Mesendoderm (in vitro differentiated cells): ENCODE measurements at places on chromosomes 3 and 15.
A peak's percentile ranks its signal among the peaks of the same experiment; 100 is the strongest.

DNA sequence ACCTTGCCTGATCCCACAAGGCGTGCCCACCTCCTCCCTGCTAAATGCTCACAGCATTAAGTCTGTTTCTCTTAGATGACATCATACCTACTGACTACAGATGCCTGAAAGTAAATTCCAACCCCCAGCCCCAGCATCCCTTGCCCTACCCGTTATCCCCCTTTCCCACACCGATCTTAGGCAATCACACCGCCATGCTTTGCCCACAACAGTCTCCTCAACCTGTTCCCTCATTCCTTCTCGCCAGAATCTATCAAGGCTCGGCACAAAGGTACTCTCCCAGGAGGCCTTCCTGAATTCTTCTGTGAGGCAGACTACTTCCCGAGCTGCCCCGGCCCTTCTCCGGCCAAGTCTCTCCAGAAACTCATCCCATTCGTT, 789 bp upstream of the SEC61A1 start:
- no peaks in the 10 kb centered on the region for H3K27me3 ChIP-seq
- DNase-seq = peak; percentile 71
- peaks cover 10% of the 10 kb centered on the region for H3K4me1 ChIP-seq
- H3K4me3 ChIP-seq = peak overlapping the region; percentile 59
- no peak overlapping the region for H3K27ac ChIP-seq
- peaks cover under 1% of the 10 kb centered on the region for H3K36me3 ChIP-seq

DNA sequence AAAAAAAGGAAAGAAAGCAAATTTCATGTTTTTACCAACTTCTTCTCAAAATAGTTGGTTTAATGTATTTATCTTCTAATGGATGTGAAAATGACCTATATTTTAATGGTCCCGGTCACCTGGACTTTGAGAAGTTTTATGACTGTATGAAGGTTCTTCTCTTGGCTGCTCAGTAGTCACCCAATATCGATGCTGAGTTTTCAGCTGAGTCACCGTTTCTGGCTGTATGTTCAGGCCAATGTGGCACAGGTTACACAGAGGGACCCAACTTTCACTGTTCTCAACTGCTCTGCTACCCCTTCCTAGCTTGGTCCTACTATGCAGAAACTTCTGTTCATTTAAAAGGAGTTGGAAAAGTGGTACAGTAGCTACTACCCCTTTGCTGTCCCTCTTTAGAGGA, 25.8 kb downstream of the VGLL3 start:
- no peak overlapping the region for H3K4me3 ChIP-seq
- H3K27ac ChIP-seq = no peak overlapping the region
- no peaks in the 10 kb centered on the region for H3K4me1 ChIP-seq

- peaks cover 13% of the 10 kb centered on the region for H3K4me1 ChIP-seq
- no peaks in the 10 kb centered on the region for H3K27me3 ChIP-seq
- H3K27ac ChIP-seq = peak overlapping the region; percentile 85
- DNase-seq = peak; percentile 90
- H3K4me3 ChIP-seq = no peak overlapping the region
Observed at GRCh38 chr15:35547775-35548364, 1.9 kb upstream of the DPH6 start.

DNA sequence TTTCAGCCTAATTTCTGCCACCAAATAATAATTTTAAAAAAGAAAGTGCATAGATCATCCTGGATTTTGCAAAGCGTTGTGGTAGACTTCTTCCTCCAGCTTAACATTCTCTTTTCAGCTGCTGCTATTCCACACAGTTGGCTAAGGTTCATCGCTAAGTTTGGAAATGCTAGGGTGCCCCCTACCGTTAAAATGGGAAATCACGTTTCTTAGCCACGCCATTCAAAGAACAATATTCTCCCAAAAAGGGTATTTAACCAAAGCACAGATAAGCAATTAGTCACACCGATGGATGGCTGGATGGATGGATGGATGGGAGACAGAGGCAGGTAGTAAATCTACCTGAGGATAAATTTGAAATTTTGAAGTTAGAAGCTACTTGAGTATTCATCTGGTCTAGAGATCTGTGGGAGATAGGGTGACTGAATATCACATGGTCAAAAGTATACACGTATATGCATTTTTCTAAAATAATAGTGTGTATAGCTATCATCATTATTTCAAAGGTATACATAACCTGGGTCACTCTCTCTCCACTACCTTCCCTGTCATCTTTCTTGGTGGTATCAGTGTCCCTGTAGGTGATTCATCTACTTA, 67.2 kb downstream of the EFHB start:
- no peaks in the 10 kb centered on the region for H3K27me3 ChIP-seq
- no peak overlapping the region for H3K27ac ChIP-seq
- no peaks in the 10 kb centered on the region for H3K36me3 ChIP-seq
- no peak overlapping the region for H3K4me3 ChIP-seq

DNA sequence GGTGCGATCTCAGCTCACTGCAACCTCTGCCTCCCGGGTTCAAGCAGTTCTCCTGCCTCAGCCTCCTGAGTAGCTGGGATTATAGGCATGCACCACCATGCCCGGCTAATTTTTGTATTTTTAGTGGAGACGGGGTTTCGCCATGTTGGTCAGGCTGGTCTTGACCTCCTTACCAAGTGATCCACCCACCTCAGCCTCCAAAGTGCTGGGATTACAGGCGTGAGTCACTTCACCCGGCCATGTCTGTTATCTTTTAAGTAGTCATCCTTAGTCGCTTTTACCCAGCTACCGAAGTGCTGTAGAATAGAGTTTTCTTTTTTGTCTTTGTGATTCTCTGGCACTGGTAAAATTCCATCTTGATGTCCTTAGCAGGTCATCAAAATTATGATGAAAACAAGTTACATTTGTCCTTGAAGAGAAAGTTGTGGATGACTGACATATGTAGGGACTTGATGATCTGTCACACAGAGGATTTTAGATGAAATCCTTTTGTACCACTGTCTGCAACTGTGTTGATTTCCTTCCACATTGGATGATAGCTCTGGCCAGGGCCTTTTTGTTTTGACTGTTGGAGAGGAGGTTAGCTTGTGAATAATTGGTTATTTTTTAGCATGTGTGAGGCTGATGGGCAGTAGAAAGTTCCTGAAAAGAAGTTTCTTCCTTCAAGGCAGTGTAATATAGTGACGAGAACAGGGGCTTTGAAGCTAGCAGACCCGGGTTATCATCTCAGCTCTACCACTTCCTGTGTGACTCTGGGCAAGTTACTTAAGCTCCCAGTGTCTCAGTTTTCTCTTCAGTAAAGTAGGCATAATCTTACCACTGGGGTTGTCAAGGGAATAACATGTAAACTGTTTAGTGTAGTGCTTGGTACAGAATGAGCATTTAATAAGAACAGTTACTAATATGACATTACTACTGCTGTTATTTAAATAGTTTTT, 18.8 kb downstream of the ATG7 start:
- no peaks in the 10 kb centered on the region for H3K4me1 ChIP-seq
- no peak for DNase-seq
- no peak overlapping the region for H3K4me3 ChIP-seq
- no peaks in the 10 kb centered on the region for H3K27me3 ChIP-seq
- H3K36me3 ChIP-seq = no peaks in the 10 kb centered on the region

DNA sequence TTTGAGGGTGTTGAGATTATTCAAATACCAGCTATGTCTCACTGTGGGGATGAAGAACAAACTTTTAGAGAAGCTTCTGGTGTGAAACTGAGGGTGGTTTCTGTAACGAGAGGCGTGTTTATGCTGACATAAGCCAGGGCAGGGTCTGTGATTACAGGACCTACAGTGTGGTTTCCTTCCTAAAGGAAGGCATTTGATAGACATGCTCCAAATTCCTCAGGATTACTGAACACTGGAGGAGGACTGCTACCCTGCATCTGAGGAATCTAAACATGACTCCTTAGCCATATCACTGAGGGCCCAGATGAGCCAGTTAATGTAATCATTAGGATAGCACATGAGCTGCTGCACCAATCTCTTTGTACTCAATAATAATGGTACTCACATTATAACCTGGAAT, 328.4 kb upstream of the UMPS start:
- no peaks in the 10 kb centered on the region for H3K4me1 ChIP-seq
- no peak overlapping the region for H3K4me3 ChIP-seq
- no peaks in the 10 kb centered on the region for H3K27me3 ChIP-seq
- peak; percentile 87 for DNase-seq
- H3K36me3 ChIP-seq = no peaks in the 10 kb centered on the region

DNA sequence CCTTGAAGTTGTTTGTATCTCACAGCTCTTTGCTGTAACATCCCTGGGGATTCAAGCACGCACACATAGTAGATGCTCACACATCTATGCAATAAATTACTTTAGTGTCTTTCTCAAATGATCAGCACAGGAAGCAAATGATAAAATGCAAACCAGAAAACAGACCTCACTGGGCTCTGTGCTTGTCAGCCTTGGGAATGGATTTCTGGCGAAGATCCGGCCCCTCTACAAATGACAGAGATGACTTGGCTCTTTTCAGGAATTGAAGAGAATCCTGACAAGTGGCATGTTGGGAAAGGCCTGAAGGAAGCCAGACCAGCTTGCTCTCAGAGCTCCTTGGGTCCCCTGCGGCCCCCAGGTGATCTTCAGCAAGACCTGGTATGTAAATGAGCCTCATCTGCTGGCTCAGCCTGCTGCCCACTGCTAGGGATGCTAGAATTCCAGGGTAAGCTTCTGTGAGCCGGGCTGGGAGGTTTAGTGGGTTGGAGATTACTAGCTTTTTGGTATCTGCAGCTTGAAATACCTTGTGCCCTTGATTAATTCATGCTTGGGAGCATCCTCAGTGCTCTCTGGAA, 54.1 kb downstream of the LPP start:
- peaks cover 3% of the 10 kb centered on the region for H3K4me1 ChIP-seq
- H3K27ac ChIP-seq = no peak overlapping the region
- DNase-seq = peak; percentile 93
- no peaks in the 10 kb centered on the region for H3K36me3 ChIP-seq

DNA sequence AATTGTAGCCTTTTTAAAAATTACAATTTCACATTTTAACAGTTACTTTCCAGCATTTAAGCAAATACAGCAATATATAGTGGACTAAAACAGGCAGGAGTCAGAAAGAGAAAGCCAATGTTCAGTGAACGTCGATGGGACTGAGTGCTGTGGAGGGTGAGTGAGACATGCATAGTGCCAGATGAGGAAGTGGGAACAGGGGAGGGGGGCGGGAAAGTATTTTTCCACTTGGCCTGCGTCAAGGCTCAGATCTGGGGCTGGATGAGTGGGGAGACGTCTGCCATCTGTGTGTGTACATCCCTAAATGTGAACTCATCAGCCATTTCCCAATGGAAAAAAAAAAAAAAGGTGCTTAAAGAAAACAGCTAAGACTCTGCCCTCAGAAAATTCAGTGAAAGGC, 19.2 kb upstream of the RAD18 start:
- DNase-seq = no peak
- H3K4me1 ChIP-seq = no peaks in the 10 kb centered on the region
- no peaks in the 10 kb centered on the region for H3K27me3 ChIP-seq
- no peak overlapping the region for H3K4me3 ChIP-seq
- no peaks in the 10 kb centered on the region for H3K36me3 ChIP-seq

DNA sequence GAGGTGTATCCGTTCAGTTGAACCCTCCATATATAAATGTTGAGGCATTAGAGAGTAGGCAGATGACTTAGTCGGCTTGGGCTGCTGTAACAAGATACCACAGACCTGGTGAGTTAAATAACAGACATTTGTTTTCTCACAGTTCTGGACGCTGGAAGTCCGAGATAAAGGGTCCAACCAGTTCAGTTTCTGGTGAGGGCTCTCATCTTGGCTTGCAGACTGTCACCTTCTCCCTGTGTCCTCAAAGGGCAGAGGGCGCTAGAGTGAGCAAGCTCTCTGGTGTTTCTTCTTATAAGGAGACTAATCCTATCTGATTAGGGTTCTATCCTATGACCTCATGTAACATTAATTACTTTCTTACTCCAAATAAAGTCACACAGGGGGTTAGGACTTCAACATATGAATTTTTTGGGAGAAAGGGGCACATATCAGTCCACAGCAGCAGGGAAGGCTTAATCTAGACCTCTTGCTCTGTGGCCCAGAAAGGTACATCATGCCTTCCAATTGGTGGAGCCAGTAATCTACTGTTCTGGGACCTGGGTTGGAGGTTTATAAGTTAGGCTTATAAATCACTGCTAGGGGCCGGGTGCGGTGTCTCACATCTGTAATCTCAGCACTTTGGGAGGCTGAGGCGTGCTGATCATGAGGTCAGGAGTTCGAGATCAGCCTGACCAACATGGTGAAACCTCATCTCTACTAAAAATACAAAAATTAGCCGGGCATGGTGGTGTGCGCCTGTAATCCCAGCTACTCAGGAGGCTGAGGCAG, 26.3 kb upstream of the SLC28A2 start:
- peaks cover 4% of the 10 kb centered on the region for H3K4me1 ChIP-seq
- H3K27me3 ChIP-seq = peaks cover 1% of the 10 kb centered on the region
- no peaks in the 10 kb centered on the region for H3K36me3 ChIP-seq
- no peak overlapping the region for H3K27ac ChIP-seq

DNA sequence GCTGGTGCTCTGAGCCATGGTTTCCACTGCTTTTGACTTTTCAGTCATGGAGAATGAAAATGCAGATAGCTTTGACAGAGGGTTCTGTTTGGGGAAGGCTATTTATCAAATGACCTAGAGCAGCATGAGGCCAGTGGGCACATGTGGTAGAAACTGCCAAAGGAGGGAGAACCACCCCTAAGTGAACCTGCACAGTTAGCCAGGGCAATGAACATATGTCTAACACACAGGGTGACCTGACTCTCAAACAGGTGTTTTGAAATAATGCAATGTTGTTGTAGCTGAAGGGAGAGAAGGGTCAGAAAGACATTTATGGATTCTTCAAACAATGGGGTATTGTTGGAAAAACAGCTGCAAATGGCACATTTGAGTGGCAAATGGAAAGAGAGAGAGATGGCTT, 174.4 kb upstream of the FAM3D start:
- no peak for DNase-seq
- H3K27ac ChIP-seq = no peak overlapping the region
- H3K4me3 ChIP-seq = no peak overlapping the region
- no peaks in the 10 kb centered on the region for H3K4me1 ChIP-seq

GRCh38 chr3:23923786-23924185, 6.9 kb downstream of the RPL15 start:
- no peak overlapping the region for H3K27ac ChIP-seq
- H3K4me3 ChIP-seq = no peak overlapping the region
- no peaks in the 10 kb centered on the region for H3K27me3 ChIP-seq
- peaks cover 4% of the 10 kb centered on the region for H3K36me3 ChIP-seq
- DNase-seq = no peak
- no peaks in the 10 kb centered on the region for H3K4me1 ChIP-seq

DNA sequence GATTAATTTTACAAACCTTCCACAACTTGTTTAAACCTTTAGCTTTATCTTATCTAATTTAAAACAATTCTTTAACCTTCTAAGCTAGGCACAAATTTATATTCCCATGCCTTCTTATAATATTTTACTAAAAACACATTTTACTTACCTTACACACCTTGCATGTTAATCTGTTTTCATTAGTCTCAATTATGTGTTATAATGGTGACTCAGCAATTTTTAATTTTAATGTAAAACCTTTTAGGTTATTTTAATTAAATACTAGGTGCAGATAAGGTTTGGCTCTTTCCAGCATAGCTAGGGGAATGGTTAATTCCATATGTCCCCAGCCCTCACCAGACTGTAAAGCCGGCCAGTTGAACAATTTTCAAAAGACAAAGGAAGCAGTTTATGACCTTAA, 264.6 kb upstream of the SGO1 start:
- H3K27ac ChIP-seq = no peak overlapping the region
- H3K27me3 ChIP-seq = no peaks in the 10 kb centered on the region
- H3K4me3 ChIP-seq = no peak overlapping the region
- H3K36me3 ChIP-seq = no peaks in the 10 kb centered on the region
- no peaks in the 10 kb centered on the region for H3K4me1 ChIP-seq
- DNase-seq = no peak

GRCh38 chr15:66703540-66703941, 1.5 kb downstream of the SMAD6 start:
- peaks cover 14% of the 10 kb centered on the region for H3K4me1 ChIP-seq
- no peak for DNase-seq
- peak overlapping the region; percentile 91 for H3K4me3 ChIP-seq
- H3K27ac ChIP-seq = peak overlapping the region; percentile 98
- no peaks in the 10 kb centered on the region for H3K27me3 ChIP-seq
